ENCODE measurements at places on chromosomes 13 and 19.

DNA sequence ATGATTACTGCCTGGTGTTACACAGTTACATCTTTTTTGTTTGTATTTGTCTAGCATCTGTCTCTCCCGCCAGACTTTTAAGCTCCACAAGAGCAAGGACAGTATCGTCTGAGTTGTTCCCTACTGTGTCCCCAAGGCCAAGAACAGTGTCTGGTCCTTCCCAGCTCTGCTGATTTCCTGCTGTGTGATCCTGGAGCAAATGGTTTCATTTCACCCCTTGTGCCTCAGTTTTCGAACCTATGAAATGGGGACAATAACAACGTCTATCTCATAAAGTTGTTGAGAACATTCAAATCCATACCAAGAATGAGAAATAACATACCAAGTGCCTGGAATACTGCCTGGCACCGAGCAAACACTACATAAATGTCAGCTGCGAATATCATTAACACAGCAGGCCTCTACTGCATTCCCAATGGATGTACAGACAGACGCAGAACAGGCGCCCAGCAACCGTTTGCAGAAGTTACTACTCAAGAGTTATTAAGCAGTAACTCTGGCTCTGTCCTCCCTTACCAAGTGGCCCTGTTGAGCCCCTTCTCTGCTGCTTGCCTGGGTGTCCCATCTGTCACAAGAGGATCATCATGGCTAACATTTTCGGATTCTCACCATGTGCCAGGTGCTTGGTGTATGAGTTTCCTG is 11.4 kb downstream of the XRCC1 start:
- no peak for DNase-seq

DNA sequence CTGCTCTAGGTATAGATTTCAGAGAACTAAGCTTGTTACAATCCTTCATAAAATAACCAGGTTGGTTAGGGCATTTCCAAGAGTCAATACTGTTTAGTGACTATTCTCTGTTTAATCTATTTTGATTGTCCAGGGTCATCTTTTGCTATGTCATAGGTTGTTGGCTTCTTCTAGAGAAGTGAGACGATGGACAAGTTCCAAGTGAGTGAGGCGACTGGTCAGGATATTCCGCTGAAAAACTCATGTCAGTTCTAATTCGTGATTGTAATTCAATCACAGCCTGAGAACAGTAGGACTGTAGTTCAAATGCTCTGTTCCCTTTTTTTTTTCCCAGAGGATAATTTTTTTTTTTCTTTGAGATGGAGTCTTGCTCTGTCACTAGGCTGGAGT is 15.8 kb upstream of the ALOX5AP start:
- no peak for DNase-seq

DNA sequence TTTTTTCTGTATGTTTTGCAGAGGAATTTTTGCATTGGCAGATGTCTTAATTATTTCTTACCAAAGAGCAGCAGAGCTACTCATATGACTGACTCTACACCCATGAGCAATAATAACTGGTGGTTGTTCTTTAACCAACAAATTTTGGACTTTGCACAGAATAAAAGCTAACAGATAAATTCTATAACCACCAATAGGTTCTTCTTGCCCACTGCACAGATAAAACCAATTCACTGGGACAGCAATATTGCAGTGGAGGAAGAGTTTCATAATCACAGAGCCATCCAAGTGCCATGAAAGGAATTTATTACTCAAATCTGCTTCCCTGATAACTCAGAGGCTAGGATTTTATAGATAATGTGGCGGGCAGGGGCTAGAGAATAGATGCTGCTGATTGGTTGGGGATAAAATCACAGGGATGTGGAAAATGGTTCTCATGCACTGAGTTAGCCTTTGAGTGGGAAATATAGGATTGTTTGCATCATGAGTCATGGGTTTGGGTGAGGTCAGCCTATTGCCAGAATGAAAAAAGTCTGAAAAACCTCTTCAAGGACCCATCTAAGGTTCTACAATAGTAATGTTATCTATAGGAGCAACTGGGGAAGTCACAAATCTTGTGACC is 104.3 kb upstream of the PCDH17 start:
- no peak for DNase-seq

DNA sequence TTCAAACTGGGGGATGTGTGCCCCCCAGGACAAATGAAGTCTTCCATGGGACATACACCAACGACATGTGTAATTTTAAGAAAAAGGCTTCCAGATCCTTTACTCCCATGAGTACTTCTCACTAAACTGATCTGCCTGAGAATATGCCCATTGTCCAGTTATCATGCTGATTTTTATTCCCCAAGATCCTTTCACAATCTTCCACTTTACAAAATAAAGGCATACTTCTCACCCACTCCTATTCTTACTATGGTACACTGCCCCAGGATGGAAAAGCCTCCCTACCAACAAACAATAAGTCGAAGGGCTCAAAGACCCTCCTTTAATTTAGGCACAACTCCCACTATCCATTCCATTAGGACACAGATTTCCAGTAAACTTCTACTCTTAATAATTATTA is 3.5 kb downstream of the SPART start:
- no peak for DNase-seq

- DNase-seq: no peak
Observed at GRCh38 chr19:45729800-45730290, 851 bp downstream of the FBXO46 start.

- DNase-seq: no peak
Observed at GRCh38 chr13:31131470-31131961, 30.2 kb downstream of the HSPH1 start.

DNA sequence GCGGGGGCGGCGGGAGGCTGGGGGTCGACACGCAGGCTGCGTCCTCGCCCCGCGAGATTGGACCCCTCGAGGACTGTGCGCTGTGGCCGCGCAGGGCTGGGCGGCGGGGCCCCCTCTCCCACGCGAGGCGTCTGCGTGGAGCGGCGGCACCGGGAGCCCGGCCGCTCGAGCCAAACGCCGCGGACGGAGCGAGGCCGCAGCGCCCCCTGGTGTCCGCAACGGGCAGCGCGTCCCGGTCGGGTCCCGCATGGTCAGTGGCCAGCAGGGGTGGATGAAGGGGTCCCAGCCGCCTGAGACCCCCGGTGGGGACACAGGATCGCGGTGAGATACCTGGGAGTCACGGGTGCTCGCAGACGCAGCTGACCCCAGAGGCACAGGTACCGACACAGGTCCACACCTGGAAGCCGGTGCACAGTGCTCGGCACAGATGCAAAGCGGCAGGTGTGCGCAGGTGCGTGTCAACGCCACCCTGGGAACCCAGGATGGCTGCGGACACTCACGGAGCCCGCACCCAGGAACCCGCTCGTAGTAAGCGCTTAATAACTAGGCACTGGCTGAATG is 2.1 kb upstream of the CIRBP start:
- DNase-seq: no peak

GRCh38 chr13:33119856-33120543 is 103.8 kb downstream of the KL start:
- no peak for DNase-seq

DNA sequence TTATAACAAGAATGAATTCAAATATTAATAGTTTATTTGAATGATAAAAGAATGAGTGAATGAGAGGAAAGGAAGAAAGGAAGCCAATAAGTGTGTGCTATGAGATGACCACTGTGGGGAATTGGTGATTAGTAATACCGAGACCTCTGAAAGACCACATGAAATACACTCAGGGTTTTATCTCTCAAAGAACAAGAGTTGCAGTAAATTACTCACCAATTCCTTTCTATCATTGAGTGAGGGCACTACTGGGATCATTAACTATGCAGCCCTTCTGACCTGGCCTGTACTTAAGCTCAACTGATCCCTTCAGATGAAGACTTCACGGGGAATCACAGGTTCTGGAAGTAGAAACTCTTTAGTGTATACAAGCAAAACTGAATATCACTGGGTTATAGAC is 1636.1 kb downstream of the SLITRK5 start:
- no peak for DNase-seq

DNA sequence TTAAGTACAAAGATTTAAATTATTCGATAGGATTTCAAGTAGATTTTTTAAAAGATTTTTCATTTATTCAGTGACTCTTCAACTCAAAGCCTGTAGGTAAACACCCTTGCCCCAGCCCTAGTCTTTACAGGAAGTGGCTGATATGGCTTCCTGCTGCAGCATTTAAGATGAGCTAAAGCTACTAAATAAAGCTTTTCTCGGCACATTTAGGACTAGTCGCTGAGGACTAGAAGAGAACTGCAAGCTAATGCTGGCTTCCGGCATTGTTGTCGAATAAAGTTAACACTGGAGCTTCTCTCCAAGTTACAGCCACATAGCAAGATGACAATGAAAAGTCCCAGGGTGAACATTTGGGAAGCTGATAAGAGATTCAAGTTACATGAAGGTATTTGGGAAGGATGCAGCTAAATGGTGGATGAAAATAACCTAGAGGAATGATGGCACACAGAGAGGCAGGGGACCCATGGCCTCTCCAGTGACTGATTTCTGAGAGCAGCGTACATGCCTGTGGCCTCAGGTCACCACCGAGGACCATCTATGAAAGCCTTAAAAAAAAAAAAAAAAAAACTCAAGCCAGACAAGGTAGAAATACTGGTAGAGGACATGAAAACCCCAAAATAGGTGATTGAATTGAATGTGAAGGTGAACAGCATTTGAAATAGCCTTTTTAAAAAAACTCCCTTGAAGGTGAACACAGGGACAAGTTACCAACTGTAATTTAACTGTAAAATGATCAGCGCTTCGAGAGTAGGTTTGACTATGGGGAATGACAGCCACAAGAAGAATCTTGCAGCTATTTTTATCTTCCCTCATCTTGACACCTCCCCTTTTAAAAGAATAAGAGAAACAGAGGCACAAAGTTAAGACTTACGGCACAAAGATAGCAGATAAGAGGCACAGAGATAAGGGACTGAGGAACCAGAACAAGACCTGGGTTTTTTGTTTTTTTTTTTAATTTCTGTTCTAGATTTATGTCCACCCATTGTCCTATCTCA is 155.4 kb downstream of the DCT start:
- no peak for DNase-seq

GRCh38 chr13:112238436-112238995 is 137.6 kb upstream of the SPACA7 start:
- no peak for DNase-seq

GRCh38 chr13:36858290-36858689 is 39.3 kb downstream of the RFXAP start:
- no peak for DNase-seq

DNA sequence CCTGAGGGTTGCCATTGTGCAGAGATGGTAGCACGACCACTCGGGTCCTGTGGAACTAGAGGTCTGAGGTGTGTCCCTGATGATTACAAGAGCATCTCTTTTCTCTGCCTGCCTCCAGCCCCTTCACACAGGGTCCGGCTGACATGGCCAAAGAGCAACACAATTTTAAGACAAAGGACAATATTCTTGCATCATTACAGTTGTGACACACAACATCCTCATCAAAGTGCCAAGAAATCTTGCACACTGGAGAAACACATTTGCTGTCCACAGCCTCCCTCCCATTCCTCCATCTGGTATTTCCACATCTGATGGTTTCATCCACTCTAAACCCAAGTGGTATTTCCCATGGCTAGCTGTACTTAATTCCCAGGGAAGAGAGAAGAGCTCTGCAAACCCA is 12.8 kb downstream of the COL4A1 start:
- no peak for DNase-seq

DNA sequence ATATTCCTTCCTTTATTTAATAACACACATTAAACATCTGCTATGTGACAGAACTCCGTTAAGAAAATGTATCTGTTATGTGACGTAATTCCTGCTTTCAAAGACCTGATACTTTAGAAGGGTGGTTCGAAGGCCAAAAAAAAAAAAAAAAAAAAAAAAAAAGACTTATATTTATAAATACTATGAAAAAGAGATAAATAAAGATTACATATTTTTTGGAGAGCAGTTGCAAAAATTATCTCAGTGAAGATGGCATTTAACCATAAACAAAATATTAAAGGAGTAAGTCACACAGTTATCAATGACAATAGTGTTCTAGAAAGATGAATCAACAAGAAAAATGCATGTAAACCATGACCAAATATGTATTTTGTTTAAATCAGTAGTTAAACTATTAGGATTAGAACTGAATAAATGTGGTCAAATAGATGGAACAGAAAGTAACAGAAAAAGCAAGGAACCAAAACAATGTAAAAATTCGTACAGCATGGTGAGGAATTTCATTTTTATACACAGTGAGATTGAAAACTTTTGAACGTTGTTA is 612.3 kb upstream of the SLITRK5 start:
- DNase-seq: no peak

GRCh38 chr13:20547479-20547908 is 19.5 kb upstream of the IFT88 start:
- DNase-seq: no peak

DNA sequence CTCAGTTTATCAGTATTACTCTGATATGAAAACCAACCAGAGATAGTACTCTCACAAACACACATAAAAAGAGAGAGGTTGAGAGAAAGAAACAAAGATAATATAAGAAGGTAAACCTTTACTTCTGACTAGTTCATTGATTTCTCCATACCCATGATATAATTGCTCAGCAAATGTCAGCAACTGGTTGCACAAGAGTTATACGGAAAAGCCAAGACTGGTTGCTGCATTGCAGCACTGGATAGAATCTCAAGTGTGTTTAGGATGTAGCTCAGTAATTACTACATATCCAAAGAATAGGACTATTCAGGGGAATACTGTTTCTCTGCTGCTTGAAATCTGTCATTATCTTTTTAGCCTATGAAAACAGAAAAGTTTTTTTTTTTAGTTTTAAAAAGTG is 1332.8 kb downstream of the OLFM4 start:
- DNase-seq: no peak

DNA sequence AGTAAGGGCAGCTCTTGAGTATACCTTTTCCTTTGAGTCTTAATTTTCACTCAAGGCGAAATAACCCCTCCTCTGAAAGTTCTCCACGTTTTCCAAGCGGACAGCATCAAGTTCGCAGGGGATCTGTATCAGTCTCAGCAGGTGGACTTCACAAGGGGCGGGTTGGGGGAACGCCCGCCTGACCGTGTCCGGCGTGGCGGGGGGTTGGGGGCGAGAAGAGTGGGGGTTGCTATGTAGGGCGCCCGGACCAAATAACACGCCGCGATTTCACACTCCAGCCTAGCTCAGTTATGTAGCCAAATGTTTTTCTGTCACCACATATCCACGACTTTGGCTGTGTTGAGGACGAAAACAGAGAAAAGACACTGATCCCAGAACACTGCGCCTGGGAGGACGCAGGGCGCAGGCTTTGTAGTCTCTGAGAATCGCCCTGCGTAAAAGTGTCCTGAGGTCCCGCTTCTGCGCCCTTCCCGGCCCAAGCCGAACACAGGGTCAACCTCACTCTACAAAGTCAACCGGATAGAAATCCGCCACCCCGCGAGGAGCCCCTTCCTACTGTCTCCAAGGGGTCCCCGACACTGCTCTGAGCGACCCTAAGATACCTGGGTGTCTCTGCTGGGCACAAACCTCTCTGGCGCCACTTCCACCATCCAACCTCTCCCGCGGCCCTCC is 524 bp downstream of the RUBCNL start:
- DNase-seq: no peak

DNA sequence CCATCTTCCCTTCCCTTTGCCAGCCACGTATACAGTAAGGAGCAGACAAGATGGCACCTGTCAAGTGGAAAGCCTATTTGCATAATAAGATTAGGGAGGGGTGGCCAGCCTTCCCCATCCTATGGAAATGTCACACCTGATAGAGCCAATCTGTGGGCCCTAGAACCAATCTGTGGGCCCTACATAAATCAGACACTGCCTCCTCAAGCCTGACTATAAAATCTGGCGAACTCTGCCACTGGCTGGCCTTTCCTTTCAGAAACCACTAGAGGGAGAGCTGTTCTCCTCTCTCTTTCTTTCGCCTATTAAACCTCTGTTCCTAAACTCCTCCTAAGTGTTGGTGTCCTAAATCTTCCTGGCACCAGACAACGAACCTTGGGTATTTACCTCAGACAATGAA is 231.5 kb upstream of the KLHL1 start:
- DNase-seq: no peak
